ENCODE measurements at places on chromosomes 6 and 20. TPM values are rescaled to one million over a fixed set of nuclear protein-coding genes. Genes with fewer than 3 reads are reported as not detected.

DNA sequence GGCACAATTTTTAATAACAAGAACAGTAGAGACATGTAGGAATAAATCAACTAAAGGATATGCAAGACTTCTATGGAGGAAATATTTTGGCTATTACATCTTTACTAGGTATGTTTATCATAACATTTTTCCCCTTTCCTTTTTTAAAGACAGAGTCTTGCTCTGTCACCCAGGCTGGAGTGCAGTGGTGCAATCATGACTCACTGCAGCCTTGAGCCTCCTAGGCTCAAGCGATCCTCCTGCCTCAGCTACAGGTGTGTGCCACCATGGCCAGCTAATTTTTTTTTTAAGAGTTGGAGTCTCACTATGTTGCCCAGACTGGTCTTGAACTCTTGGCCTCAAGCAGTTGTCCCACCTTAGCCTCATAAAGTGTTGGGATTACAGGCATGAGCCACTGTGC, 37.0 kb downstream of the AKAP7 start:
- H3K27me3 ChIP-seq, result no peaks in the 10 kb centered on the region
- no peak overlapping the region for H3K27ac ChIP-seq
- H3K36me3 ChIP-seq, result no peaks in the 10 kb centered on the region
- no peaks in the 10 kb centered on the region for H3K4me1 ChIP-seq
- H3K4me3 ChIP-seq, result no peak overlapping the region

GRCh38 chr20:32234135-32234808, 26.6 kb downstream of the POFUT1 start:
- DNase-seq, result no peak
- H3K36me3 ChIP-seq, result no peaks in the 10 kb centered on the region
- peaks cover 4% of the 10 kb centered on the region for H3K4me1 ChIP-seq
- H3K27ac ChIP-seq, result no peak overlapping the region
- no peaks in the 10 kb centered on the region for H3K27me3 ChIP-seq

- H3K36me3 ChIP-seq, result no peaks in the 10 kb centered on the region
- DNase-seq, result no peak
- no peak overlapping the region for H3K27ac ChIP-seq
- H3K4me3 ChIP-seq, result no peak overlapping the region
- H3K27me3 ChIP-seq, result no peaks in the 10 kb centered on the region
These were observed 174.3 kb upstream of the NRSN1 start for GRCh38 chr6:23951691-23952090.

The KHDC1L gene
- total RNA-seq, result not detected

Data from colonic mucosa (tissue), 4 donors.